NCI-H69 (cell line): ENCODE measurements at places on chromosomes 5 and 9.
A peak's percentile ranks its signal among the peaks of the same experiment; 100 is the strongest.

DNA sequence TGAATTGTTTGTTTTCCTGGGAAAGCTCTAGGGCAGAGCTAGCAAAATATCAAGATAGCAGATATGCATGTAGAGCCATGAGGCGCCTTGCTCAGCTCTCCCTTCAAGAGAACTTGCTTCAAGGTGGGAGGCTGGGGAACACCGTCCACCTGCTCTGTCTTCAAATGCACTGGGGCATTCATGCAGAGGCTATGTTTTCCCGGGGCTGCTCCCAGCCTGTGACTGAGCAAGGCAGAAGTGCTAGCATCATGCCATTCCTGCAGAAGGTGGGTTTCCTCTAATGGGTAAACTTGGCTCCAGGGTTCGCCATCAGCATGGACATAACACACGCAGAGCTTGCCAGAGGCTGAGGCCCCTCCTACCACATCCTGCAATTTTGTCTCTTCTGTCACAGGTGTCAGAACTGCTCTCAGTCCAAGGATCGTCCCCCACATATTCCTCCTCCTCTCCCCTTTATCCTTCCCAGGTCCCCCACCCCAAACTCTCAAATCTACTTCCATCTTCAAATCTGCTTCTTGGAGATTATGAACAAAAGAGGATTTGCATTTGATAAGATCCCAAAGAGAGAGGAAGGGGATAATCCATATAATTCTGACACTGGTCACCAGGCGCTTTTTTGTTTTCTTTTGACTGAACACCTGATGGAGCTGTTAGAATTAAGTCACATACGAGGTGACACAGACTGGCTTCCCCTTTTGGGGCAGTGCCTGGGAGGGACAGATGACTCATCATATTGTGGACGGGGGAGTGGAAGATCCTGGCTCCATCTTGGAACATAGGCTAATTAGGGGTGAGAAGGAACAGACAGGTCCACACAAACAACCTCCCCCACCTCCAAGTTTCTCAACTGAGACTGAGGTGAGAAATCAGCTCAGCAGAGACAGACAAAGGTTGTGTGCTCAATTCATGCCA, 85.0 kb upstream of the TAF11L2 start:
- peak; percentile 20 for DNase-seq

GRCh38 chr5:163363389-163363788, 74.0 kb upstream of the CCNG1 start:
- DNase-seq: no peak

GRCh38 chr5:151038412-151038745, 18.0 kb downstream of the GPX3 start:
- no peak for DNase-seq

- peak; percentile 90 for DNase-seq
Observed at GRCh38 chr9:134449180-134449916, 123.1 kb downstream of the RXRA start.

GRCh38 chr9:72883875-72884274, 69.0 kb downstream of the ALDH1A1 start:
- no peak for DNase-seq

DNA sequence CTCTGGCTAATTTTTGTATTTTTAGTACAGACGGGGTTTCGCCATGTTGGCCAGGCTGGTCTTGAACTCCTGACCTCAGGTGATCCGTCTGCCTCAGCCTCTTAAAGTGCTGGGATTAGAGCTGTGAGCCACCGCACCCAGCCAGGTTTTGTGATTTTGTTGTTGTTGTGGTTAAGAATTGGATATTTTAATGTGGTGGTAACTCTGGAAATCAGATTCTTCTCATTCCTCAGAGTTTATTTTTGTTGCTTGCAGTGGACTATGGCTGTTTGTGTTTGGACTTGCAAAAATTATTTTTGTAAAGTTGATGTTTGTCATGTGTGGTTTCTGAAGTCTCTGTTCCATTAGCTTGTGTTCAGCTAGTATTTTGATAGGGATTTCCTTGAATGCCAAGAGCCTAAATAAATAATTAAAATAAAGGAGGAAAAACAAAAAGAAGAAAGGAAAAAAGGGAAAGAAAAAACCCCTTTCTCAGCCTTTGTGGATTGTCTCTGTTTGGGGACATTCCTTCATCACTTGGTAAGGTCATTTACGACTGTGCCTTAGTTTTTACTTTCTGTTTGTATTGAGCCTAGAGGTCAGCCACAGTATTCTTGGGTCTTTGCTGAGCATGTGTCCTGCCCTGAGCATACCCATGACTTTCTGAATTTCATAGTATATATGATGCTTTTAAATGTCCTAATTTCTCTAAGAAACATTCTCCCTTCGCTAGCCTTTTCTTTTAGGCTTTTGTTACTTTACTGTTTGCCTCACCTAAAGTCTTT, 37.3 kb downstream of the PBX3 start:
- no peak for DNase-seq

DNA sequence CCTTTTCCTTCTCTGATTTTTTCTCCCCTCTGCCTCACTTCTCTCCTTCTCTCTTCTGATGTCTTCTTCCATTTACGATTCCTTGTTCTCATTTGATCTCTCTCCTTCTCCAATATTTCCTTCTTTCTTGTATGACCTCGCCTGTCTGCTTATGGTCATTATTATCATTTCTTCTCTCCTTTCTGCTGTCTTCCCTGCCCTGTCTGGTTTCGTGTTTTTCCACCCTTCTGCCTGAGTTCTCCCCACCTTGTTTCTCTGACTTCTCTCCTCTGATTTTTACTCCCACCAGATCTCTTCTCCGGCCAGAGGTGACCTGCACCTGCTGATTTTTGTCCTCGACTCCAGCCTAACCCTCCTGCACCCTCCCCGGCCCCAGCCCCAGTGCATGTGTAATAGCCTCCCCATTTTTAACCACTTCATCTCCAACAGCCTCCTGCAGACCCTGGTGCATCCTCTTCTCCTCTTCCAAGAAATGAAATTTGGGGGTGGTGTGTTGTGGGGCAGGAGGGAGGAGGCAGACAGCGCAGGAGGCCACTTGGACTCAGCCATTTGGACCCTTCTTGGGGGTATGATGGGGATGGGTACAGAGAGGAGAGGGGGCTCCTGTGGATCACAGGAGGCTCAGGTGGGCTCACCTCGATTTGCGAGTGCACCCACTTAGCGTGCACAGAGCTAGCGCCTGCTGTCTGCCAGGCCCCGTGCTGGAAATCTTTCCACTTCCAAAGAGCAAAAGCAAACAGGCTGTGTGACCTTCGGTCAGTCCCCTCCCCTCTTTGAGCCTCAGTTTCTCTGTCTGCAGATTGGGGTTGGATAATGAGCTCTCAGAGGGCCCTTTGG, 32.5 kb downstream of the GSN start:
- no peak for DNase-seq

GRCh38 chr5:31895199-31895820, 256.4 kb downstream of the PDZD2 start:
- no peak for DNase-seq
